Activated CD4-positive, alpha-beta T cell treated with anti-CD3 and anti-CD28 coated beads, Interleukin-2, amount 10 ng/mL, durations not matched to agents 7 days and 5 days (primary cell): ENCODE measurements at places on chromosomes 5 and 9.

- DNase-seq, result no peak
Measured at GRCh38 chr9:129524582-129525270, 96.2 kb downstream of the C9orf50 start.

DNA sequence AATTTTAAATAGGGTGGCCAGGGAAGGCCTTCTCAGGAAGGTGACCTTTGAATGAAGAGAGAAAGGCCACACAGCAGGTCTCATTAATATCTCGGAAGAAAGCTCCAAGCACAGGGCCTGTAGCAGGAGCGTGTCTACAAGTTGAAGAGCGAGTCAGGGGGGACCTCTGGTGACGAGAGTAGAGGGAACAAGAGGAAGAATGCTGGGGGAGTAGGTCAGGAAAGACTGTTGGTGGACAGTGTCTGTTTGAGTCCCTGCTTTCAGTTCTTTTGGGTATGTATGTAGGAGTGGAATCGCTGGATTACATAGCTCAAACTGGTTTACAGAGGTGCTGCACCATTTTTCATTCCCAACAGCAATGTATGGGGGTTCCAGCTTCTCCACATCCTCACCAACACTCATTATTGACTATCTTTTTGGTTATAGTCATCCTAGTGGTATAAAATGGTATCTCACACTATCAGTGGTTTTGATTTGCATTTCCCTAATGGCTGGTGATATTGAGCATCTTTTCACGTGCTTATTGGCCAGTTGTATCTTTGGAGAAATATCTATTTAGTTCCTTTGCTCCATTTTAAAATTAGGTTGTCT lies 55.8 kb downstream of the NUP214 start:
- no peak for DNase-seq

DNA sequence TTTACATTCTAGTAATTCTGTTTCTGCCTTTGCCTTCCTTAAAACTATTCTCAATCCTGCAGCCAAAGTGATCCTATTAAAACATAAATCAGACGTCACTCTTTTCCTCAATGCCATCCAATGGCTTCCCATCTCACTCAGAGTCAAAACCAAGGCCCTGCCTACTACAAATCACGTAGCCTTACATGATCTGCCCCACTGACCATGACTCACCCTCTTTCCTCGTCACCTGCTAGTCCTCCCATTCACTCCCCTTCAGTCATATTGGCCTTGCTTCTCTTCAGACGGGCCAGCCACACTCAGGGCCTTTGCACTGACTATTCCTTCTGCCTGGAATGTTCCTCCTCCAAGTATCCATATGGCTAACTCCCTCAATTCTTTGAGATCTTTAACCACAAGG lies 39.0 kb upstream of the DMXL1 start:
- DNase-seq, result no peak

GRCh38 chr9:111287127-111287526 lies 42.9 kb downstream of the OR2K2 start:
- DNase-seq, result no peak

- DNase-seq, result no peak
Measured at GRCh38 chr9:103301051-103301450, 305.9 kb downstream of the CYLC2 start.

DNA sequence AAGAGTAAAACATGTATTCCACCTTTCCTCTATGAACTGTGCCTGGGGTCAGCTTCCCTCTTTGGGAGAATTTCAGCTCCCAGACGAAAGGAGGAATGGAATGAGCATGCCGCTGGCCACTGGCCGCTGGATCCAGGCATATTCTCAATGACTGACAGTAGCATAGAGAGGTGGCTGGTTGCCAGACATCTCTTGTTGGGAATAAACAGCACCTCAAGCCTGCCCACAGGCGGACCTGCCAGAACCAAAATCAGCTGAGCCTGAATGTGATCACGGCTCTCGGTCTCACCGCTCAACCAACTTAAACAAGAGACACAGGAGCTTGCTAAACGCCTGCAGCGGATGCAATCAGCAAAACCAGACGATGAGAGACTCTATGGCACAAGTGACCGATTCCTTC lies 20.6 kb downstream of the TBC1D9B start:
- no peak for DNase-seq

DNA sequence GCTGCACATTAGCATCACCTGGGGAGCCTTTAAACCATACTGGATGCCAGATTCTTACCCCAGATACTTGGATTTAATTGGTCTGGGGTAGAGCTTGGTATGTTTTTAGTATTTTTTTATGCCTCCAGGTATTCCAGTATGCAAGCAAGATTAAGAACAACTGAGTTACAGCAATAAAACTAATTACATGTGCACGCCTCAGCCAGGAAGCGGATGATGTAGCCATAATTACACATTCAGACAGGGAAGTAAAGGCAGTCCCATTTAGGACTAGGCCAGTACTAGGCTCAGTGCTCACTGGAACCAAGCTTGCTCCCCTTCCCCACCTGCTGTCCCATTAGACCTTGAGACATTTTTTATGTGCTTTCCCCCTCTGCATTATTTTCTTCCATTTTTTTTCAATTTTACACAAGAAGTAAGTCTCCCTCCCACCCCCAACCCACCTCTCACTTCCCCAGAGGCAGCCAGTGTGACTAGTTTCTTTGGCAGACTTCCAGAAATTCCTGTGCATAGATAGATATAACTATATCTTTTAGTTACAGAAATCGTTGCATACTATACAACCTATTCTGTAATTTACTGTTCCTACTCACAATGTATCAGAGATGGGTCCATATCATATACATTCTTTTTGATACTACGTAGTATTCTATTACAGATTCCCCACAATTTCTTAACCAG lies 7.1 kb upstream of the GNAQ start:
- no peak for DNase-seq

GRCh38 chr5:39370555-39371366 lies 6.5 kb upstream of the C9 start:
- DNase-seq, result no peak
